ENCODE measurements at places on chromosomes 4 and X. TPM values are rescaled to one million over a fixed set of nuclear protein-coding genes. Genes with fewer than 3 reads are reported as not detected.

Gene DUX4
- not detected for total RNA-seq

Gene BBS7
- 12.6 TPM for total RNA-seq

Gene SPANXB1
- 4.0 TPM for total RNA-seq

Gene RAB9A
- total RNA-seq: 40.8 TPM

Gene GAGE12H
- total RNA-seq: not detected

Gene TRIM75
- not detected for total RNA-seq

Gene DOK7
- 0.16 TPM for total RNA-seq

Gene KLB
- 0.13 TPM for total RNA-seq

Gene CXCR3
- not detected for total RNA-seq

Gene TLL1
- total RNA-seq: 0.40 TPM

Gene ARSJ
- 5.2 TPM for total RNA-seq

Gene PCDH10
- 0.09 TPM for total RNA-seq

Gene MTTP
- not detected for total RNA-seq

Gene ITGB1BP2
- total RNA-seq: 0.87 TPM

Gene HSFX4
- not detected for total RNA-seq

Gene SMIM31
- not detected for total RNA-seq

Gene ARHGEF6
- 0.15 TPM for total RNA-seq

Gene CDKL2
- total RNA-seq: 0.99 TPM

Gene FGG
- total RNA-seq: 4.8 TPM

Gene RHOXF1
- not detected for total RNA-seq
